ENCODE measurements at places on chromosomes 6 and 20. TPM values are rescaled to one million over a fixed set of nuclear protein-coding genes. Genes with fewer than 3 reads are reported as not detected.
A peak's percentile ranks its signal among the peaks of the same experiment; 100 is the strongest.

- DNase-seq = no peak
- H3K4me3 ChIP-seq = no peak overlapping the region
- no peaks in the 10 kb centered on the region for H3K27me3 ChIP-seq
- no peaks in the 10 kb centered on the region for H3K4me1 ChIP-seq
Measured at GRCh38 chr6:119862719-119863118, 513.2 kb upstream of the MAN1A1 start.

- H3K4me3 ChIP-seq = peak within 1 kb of the TSS; percentile 58
- H3K36me3 ChIP-seq = no peaks in the 10 kb centered on the region
- peak within 1 kb of the TSS; percentile 63 for H3K27ac ChIP-seq
Measured at GRCh38 chr6:135851442-135852271, at the start of gene PDE7B. Gene PDE7B, plus strand, starts transcription at chr6:135851701.

DNA sequence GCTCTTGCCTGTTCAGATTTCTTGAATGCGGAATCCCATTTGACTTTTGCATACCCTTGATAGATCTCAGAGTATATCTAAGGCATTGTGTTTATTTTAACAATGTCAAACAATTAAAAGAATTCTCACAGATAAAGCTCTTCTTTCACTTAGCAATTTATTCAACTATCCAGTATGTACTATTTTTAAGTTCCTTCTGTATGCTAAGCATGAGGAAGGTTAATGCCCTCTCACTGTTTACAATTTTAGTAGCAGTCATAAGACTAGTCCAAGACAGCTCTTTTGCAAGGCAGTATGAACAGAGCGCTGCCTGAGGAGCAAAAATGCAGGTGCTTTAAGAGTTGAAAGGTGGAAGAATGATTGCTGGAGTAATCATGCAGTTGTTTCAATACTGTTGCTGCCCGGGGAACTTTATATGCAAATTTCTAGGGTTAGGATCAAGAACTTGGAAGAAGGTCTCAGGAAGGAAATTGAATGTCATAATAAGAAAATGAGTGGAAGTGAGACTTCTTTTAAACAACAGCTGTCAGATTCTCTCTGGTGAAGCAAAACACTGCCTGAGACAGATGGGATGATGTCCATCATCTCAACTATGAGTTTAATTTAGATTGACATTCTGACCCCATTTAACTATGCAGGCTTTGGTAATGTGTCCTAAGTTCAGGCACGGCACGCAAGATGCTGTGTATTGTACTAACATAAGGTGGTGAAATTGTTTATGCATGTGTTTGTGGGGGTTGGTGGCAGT is 1303.5 kb upstream of the CITED2 start:
- H3K27me3 ChIP-seq = no peaks in the 10 kb centered on the region
- no peaks in the 10 kb centered on the region for H3K4me1 ChIP-seq
- H3K36me3 ChIP-seq = no peaks in the 10 kb centered on the region
- no peak overlapping the region for H3K4me3 ChIP-seq
- H3K27ac ChIP-seq = no peak overlapping the region

GRCh38 chr6:15475261-15475660 is 187.6 kb downstream of the DTNBP1 start:
- no peak overlapping the region for H3K4me3 ChIP-seq
- peaks cover 51% of the 10 kb centered on the region for H3K4me1 ChIP-seq
- DNase-seq = no peak
- no peaks in the 10 kb centered on the region for H3K27me3 ChIP-seq
- no peaks in the 10 kb centered on the region for H3K36me3 ChIP-seq

GRCh38 chr20:52224920-52225319 is 33.3 kb upstream of the ZFP64 start:
- H3K4me3 ChIP-seq = no peak overlapping the region
- no peak for DNase-seq
- H3K36me3 ChIP-seq = no peaks in the 10 kb centered on the region
- H3K27me3 ChIP-seq = peaks cover 5% of the 10 kb centered on the region
- H3K27ac ChIP-seq = no peak overlapping the region
- no peaks in the 10 kb centered on the region for H3K4me1 ChIP-seq

DNA sequence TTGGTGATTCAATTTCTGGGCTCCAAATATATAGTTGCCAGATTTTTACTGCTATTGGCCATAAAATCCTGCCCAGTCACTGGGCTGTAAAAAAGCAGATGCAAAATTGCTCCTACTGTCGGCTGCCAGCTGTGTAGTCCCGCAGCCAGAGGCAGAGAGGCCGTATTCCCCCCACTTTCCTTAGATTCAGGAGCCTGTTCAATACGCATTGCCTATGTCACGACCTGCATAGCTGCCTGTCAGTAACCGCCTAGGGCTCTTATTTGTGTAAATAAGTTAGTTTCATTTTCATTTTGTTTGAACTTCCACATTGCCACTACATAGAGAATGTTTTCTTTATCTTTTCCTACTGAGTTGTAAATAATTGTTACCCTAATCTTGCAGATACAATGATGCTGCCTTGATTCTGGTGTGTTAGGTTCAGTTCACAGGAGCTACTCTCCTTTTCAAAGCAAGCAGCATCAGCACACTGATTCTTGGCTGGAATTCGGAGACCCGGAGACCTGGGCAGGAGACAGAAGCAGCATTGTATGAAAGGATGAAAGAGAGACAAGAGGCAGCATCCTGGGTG is 46.0 kb upstream of the UST start:
- H3K27ac ChIP-seq = no peak overlapping the region
- H3K4me3 ChIP-seq = peak overlapping the region; percentile 45
- H3K36me3 ChIP-seq = no peaks in the 10 kb centered on the region
- DNase-seq = no peak
- no peaks in the 10 kb centered on the region for H3K27me3 ChIP-seq

DNA sequence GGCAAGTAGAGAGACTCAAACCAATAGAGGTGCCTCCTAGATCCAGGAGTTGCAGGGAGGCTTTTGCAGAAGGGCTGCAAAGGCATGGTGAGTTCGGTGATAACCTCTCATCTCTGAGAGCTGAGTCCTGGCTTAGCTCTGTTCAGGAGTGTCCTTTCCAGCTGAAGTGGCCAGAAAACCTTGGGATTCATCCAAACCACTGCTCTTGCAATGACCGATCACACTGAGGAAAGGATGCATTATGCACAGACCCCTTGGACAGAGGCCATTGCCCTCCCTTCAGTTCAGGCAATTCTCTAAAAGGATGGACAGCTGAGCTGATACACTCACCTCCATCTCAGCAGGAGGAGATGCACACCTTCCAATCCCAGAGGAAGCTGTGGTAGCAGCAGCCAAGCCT is 158.8 kb upstream of the ENPP5 start:
- no peak overlapping the region for H3K27ac ChIP-seq
- peaks cover 36% of the 10 kb centered on the region for H3K4me1 ChIP-seq
- peak; percentile 13 for DNase-seq
- H3K4me3 ChIP-seq = no peak overlapping the region

- no peak overlapping the region for H3K27ac ChIP-seq
- no peak for DNase-seq
- no peak overlapping the region for H3K4me3 ChIP-seq
- H3K4me1 ChIP-seq = peaks cover 20% of the 10 kb centered on the region
Measured at GRCh38 chr6:121668259-121668658, 232.8 kb downstream of the GJA1 start.

DNA sequence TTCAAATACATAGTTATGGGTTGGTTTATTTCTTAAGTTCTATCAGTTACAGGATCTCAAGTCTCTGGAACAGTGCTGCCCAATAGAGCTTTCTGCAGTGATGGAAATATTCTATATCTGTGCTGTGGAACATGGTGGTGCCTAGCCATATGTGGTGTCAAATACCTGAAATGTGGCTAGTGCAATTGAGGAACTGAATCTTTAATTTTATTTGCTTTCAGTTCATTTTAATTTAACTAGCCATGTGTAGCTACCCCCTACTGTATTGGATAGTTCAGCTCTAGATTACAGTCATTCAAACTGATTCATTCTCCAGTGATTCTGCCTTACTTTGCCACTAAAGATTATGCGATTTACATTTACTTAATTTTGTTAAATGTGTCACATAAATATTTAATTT is 503.2 kb downstream of the CDKAL1 start:
- no peaks in the 10 kb centered on the region for H3K4me1 ChIP-seq
- H3K36me3 ChIP-seq = no peaks in the 10 kb centered on the region
- no peak for DNase-seq
- no peak overlapping the region for H3K27ac ChIP-seq
- no peaks in the 10 kb centered on the region for H3K27me3 ChIP-seq
- no peak overlapping the region for H3K4me3 ChIP-seq

GRCh38 chr6:4346659-4347333 is 211.4 kb upstream of the ECI2 start:
- peak; percentile 43 for DNase-seq
- no peaks in the 10 kb centered on the region for H3K36me3 ChIP-seq
- peak overlapping the region; percentile 43 for H3K27ac ChIP-seq
- peak overlapping the region; percentile 54 for H3K4me3 ChIP-seq

SPDEF gene
- 0.22 TPM for polyA plus RNA-seq

RNF5 gene
- polyA plus RNA-seq = 132 TPM

TCP11 gene
- polyA plus RNA-seq = not detected

CST2 gene
- polyA plus RNA-seq = not detected

DNMT3B gene
- 0.35 TPM for polyA plus RNA-seq

TRIM31 gene
- polyA plus RNA-seq = not detected
